ENCODE measurements at places on chromosomes 2 and 18.

DNA sequence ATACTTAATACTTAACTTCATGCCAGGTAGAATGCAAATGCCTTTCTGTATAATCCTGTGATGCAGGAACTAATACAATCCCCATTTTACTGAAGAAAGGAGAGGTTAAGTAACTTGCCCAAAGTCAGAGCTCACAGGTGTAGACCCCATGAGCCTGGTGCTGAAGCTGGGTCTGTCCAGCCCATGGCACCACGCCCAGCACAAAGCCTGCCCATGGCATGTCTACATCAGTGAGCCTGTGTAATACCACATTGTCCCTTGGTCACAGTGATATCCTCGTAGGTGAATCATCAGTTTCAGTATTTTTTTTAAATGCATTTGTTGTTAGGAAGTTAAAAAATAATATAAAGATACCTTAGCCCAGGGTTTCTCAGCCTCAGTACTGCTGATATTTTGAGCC, 69.9 kb upstream of the MCFD2 start:
- no peak for DNase-seq

DNA sequence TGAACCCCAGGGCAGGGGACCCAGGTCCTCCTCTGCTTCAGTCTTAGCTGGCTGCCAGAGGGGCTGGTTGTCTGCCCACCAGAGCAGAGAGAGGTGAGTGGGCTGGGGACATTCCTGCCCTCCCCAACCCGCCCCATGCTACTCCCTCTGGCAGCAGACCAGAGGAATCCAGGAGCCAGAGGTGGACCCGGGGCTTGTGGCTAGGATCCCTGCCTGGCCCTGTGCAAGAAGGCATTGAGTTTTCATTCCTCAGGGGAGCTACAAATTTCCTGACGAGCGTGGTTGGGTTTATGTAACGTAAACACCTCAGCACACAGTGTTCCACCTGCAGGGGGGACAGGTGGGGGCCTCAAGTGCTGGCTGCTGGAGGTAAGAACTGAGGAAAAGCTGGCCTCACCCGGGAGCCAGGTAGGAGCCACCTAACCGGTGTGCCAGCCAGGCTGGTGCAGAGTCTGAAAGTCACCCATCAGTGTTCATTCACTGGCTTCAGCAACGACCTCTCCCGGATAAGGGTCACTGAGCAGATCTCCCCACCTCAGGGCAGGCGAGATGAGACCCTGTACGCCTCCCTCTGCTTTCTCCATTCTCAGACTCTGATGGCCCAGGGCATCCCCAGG, 246.8 kb downstream of the DYSF start:
- peak; percentile 52 for DNase-seq

- no peak for DNase-seq
These were observed 4.1 kb downstream of the ITGA6 start for GRCh38 chr2:172431463-172431862.

DNA sequence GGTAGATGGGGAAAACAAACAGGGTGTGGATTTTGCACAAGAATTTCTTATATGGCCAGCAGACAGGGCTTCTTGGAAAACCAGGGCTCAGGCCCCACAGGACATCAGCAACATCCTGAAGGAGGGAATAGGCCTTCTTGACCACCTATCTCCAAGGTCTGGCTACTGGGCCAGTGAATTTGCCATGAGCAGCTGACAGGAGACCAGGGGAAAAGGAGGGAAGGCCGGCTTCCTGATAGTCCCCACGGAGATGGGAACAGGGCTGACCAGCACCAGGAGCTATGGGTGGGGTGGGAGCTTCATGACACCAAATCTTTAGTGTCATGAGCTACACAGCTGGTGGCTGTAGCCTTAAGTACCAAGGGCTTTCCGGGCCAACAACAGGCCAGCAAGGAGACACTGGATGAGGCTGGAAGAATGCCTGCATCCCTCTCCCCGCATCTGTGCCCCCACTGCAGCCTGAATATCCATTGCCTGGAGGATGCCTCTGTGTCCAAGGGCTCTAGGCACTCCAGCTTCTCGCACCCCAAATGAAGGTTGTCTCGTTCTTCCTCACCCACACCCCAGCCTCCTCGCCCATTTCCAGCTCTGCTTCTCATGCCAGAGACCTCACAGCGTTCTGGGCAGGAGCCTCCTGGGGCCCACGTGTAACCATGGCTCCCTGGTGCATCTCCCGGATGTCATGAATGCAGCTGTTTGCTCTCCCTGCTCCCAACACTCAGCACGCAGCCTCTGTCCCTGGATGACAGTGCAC, 74.8 kb downstream of the EMX1 start:
- no peak for DNase-seq

DNA sequence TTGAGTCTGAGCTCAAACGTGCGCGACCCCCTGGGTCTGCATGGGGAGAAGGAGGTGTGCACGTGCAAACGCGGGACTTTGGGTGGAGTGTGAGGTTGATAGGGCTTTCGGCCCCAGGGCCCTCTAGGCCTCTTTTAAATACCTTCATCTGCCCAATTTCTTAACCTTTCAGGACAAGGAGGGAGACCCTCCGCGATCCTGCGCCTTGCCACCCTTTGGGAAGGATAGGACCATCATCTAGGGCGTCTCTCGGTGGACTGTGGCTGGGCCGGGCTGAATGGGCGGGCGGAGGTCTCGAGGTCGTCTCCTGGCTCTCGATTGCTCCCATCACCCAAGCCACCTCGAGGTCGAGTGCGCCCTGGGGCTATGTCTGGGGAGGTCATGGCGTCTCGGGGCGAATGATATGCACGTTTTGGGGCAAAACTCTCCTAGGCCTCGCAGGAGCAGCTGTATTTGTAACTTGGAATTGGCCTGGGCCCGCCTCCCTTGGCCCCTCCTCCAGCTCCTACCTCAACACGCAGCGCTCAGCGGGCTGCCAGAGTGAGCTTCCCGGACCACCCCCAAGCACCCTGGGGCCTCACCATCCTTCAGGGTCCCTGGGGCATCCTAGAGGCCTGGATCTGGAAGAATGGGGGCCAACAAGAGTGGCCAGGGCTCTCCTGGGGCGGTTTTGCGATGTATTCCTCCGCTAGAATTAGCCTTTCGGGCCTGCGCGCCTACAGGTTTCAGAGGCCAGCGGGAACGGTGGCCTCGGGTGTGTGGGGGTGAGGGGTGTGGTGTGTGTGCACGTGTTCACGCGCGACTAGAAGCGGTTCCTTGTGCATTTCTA, 8.7 kb upstream of the SIX3 start:
- DNase-seq, result no peak

DNA sequence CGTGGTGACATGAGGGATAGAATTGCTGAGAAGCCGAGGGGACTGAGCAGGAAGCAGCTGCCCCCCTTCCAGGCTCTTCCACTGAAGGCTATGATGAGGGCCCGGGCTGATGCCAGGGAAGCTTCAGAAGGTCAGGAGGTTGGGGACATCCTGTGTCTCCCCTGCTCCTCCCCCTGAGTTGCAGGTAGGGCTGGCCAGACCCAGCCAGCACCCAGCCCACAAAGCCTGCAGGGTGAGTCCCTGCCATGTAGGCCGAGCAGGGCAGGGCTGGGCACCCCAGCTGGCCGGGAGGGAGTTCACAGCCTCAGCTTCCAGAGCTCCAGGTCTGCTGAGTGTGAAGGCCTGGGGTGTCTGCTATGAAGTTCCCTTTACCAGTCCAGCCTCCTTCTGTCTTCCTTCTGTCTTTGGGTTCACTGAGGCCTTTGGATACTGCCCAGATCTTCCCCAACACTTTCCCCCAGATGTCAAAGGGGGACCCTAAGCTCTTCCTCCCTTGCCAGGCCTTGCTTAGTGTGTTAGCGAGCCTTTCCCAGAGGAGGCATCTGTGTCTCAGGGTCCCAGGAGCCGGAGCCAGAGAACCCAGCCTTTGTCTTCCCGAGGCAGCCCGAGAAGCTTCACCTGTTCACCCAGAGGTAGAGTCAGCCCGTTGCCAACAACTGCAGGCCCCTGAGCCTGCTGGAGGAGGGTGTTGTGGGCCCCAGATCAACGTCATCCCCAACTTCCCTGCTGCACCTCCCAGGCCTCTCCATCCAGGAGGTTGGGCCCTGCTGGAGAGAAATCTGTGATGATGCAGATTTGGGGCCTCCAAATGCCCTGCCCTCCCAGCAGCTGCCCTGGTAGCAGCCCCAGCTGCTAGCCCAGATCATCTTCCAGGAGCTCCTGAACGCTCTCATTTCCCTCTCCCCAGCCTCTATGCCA, 3.6 kb upstream of the NCL start:
- no peak for DNase-seq

DNA sequence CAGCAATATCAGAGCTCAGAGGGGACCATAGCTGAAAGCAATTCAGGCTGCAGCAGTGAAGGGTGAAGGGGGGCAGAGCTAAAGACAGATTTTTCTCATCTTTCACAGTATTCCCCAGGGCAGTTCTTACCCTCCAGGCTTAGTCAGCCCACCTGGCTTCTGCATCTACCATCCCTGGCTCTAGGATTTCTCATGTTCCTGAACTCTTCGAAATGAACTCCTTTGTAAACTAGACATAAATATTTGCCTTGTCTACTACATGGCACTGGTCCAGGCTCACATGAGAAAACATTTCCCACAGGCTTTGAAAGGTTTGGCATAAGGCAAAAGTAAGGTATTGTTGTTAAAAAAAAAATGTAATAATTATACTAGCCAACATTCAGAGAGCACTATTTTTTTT, 23.6 kb upstream of the NEB start:
- DNase-seq, result no peak

- DNase-seq, result no peak
These were observed 14.9 kb downstream of the PIKFYVE start for GRCh38 chr2:208280933-208281332.

DNA sequence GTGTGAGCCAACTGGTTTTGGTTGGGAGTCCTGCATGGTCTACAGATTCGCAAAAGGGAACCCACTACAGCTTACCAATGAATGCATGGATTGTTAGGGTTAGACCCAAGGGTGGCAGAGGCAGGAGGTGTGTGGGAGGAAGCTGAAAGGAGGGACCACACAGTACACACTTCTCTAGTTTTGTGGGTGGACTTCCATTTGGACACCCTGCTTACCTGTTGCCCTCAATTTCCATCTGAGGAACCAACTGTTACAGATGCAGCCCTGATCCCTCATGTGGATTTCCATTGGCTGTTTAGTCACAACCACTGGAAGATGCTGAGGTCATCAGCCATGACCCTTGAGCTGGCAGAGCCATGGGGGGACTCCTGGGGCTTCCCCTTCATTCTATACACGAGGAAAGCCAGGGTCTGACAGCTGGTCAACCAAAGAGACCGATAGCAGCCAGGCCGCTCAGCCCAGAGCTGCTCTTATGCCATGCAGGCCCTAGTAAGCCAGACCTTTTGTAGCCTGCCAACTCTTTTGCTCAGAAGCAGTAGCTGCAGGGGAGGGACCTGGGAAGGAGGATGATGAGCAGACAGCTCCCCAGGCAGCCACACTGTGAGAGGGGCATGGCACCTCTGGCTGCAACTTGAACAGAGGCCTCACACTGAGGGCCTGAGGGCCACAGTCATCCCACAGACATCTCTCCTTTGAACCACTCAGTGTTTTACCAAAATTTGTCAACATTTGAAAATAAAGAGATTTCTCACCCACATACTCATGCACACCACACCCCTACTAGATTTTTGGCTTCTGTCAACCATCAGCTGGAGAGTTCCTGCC, 162.1 kb downstream of the SETBP1 start:
- DNase-seq, result no peak

GRCh38 chr2:169661265-169661664, 32.9 kb downstream of the CFAP210 start:
- DNase-seq, result no peak

GRCh38 chr2:168649105-168649504, 153.3 kb upstream of the NOSTRIN start:
- no peak for DNase-seq

DNA sequence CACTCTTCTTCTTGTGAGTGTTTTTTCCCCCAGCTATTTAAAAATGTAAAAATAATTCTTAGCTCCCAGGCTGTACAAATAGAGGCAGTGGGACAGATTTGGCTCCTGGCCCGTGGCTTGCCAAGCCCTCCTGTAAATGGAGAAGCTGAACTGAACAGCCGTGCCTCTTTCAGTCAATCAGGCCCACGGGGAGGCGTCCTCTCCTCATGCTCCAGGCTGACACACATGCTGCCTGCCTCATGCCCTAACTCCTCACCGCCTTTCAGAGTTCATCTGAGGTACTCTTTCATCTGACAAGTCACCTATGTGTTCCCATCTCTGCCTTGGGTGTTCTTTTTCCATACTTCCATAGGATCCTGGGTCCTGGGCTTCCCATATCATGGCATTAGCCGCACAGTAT, 58.9 kb downstream of the BMP10 start:
- no peak for DNase-seq

DNA sequence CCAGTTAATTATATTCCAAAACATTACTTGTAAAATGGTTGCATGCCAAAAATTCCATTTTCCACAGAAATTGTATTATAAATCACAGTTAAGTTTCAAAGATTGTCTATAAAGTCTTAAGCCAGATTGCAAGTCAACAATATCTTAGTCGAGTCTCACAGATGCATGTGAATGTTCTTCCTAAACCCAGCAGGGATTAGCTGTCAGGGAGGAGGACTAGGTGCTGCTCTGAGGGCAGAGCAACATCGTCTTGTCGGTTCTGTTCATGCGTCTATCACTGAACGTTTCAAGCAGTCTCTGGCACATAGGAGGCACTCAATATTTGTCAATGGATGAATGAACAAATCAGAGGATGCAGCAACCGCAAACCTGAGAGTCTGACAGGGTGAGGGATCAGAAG, 27.0 kb downstream of the EPB41L3 start:
- no peak for DNase-seq

GRCh38 chr2:64914247-64914646, 75.0 kb upstream of the SLC1A4 start:
- DNase-seq, result no peak

- DNase-seq, result no peak
These were observed 24.1 kb downstream of the CABLES1 start for GRCh38 chr18:23159344-23159743.

DNA sequence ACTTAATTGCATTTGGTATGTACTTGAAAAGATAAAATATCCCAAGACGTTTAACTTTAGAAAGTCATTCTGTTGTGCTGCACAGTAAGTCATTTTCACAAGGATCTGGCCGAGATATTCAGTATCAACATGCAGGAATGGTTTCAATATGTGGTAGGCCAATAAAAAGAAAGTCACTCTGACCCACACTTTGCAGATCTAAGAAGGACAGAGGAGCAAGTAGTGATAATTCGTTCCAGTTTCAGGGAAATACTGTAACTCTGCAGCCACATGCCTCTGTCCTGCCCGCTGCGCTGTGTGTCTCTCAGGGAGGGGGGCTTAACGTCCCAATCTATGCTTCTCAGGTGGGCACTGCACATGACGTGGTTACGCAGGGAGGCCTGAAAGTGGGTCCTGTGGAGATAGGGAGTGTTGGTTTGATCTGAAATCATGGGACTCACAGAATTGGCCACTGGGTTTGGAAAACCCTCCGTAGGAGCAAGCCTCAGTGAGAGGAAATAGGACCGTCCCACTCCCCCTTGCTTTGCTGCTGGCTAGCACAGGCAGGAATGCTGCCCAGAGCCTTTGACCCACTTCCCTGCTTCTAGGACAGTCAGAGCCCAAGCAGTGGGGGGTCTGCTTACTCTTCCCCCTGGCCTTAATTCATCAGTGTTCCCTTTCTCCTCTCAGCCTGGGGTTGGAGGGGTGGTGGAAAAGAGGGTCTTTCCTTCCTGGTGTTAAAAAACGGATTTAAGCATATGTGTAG, 314.7 kb upstream of the SPRED2 start:
- no peak for DNase-seq

Measured in breast epithelium (tissue), 4 donors.